Urinary bladder (tissue), 4 donors: ENCODE measurements at places on chromosomes 7 and 10.

DNA sequence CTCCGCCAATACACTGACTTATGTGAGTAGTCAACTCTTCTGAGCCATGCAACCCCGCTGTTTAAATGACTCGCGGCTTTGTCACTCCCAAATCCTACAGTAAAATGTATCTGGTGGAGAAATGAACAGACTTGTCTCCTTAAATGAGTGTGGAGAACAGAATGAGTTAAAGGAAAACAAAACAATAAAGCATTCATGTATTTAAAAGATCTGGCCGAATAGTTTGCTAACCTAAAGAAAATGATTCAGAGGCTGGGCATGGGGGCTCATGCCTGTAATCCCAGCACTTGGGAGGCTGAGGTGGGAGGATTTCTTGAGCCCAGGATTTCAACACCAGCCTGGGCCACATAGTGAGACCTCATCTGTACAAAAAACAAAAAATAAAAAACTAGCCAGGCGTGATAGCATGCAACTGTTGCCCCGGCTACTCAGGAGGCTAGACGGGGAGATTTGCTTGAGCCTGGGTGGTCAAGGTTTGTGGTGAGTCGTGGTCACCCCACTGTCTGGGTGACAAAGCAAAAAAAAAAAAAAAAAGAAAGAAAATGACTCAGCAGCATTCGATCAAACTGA lies 86.5 kb upstream of the PFKP start:
- DNase-seq: no peak

- DNase-seq: no peak
These were observed 42.9 kb upstream of the TCERG1L start for GRCh38 chr10:131354380-131354779.

DNA sequence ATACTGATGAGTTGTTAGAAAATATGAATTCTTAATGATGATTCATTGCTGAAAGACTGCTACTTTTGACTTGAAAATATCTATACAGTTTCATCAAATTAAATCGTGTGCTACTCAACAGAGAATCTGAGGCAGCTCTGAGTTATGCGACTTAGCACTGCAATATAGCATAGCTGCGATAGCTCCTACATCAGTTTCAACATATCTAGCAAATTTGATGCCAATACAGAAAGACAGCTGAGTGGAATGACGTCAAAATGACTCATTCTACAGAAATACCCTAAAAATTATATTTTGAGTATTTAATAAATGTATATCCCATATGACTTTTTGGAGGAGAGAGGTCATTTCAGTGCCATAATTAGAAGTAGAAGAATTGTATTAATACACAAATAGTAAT lies 1.1 kb upstream of the TARP start:
- no peak for DNase-seq

DNA sequence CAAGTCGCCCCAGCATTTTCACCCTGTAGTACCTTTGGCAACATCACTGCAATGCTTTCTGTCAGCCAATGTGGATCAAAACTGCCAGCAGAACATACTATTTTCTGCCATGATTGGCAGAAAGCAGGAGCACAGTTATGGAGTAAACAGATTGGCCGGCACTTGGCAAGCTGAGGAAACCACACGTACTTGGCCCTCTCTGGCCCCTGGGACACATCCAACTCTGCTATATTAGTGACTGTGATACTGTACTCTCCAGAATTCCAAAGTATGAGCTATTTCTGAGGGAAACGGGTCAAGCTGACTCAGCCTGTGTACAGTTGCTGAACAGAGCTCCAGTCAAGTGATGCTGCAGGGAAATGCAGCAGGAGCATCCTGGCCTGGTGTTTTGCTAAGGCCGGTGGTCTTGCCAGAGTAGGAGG lies 39.8 kb upstream of the LANCL2 start:
- DNase-seq: no peak

DNA sequence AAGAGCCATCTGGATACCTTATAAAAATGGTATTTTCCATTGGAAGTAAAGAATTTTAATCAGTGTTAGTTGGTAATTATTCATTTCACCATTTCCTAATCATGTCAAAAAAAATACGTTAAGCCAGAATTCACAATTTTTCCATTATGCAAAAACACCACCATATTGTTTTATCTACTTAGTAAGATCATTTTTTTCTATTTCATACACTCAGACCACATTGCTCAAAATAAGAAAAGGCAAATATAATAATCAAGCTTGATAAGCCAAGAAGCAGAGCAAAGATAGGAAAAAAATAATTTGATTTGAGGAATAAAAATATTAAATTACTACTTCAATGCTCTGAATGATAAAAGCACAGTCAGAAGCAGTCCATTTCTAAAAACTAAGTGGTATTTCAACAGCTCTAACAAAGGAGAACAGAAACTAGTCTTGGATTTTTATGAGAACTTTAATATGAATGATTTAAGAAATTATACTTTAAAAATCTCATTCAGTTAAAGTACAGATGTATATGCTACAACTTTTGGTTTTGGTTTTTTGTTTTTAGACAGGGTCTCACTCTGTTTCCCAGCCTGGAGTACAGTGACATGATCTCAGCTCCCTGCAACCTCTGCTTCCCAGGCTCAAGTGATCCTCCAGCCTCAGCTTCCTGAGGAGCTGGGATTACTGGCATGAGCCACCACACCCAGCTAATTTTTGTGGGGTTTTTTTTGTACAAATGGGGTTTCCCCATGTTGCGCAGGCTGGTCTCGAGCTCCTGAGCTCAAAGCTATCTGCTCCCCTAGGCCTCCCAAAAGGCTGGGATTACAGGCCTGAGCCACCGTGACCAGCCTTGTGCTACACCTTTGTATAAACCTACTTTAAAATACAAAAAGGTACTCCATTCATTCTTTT lies 46.6 kb downstream of the LRRN3 start:
- no peak for DNase-seq

DNA sequence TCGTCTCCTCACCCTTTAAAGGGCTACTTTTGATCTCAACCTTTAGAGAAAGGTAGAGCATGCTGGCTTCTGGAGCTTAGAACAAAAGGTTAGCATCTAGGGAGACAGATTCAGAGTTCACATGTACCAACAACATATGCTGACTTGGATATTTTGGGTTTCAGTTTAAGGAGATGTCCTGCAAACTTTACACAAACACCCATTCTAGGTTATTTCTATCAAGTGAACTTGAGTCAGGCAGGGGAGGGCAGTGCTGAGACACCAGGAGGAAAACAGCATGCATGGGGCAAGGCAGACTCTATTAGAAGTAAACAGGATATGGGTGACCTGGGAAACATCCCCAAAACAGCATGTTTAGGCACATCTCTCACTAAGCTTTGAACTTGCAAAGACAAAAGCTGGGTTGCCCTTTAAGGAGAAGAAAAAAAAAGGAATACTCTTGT lies 43.8 kb downstream of the ARL4A start:
- DNase-seq: no peak

- DNase-seq: no peak
These were observed 171.5 kb upstream of the ADCY1 start for GRCh38 chr7:45402480-45403218.

DNA sequence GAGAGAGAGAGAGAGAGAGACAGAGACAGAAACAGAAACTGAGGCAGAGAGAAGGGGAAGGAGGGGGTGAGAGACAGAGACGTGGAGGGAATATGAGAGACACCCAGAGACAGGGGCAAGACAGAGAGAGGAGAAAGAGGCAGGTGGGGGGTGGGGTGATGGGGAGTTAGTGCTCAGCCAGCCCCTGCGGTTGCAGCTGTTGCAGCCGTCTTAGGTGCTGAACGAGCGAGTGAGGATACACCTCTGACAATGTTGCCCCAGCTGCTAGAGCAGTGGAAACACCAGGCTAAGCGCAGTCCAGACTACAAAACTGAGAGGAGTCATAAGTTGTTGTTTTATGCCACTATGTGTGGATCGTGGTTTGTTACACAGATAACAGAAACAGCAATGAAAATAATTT lies 328.2 kb upstream of the SHH start:
- no peak for DNase-seq

DNA sequence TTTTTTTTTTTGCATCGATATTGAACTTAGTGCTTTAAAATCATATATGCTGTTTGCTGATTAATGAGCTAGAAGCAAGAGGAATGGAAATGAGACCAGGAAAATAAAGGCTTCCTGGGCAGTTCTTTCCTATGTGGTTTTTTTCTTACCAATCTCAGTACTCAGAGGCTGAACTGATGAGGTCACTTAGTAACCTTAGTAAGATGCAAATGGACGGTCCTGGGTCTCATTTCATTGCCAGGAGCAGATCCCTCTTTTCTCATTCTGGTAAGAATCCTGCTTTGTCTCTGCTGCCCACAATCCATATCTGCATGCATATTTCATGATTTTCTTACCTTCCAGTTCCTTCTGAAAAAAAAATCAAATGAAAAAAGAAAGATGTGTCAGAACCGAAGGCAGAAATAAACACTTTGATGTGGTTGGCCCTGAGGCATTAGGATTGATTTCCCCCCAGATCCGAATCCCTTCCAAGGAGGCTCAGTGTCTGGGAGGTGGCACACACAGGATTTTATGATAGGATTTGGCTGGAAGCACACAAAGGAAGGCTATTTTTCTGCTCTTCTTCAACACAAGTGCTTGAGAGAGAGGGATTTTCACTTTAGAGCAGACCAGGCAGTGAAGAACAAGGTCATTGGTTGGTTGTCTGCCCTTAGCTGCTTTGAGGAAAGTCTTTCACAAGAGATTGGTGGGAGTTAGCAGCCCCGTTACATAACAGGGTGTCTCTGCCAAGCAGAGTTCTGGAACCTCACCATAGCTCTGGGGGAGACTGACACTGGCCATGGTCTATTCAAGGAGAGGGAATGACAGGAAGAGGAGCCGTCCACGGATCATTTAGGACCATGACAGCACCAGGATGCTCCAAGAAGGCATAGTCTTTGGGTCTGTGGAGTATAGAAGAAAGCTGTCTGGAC lies 150.0 kb downstream of the CAMK1D start:
- DNase-seq: no peak

GRCh38 chr7:128026551-128026950 lies 4.7 kb downstream of the LRRC4 start:
- DNase-seq: no peak

DNA sequence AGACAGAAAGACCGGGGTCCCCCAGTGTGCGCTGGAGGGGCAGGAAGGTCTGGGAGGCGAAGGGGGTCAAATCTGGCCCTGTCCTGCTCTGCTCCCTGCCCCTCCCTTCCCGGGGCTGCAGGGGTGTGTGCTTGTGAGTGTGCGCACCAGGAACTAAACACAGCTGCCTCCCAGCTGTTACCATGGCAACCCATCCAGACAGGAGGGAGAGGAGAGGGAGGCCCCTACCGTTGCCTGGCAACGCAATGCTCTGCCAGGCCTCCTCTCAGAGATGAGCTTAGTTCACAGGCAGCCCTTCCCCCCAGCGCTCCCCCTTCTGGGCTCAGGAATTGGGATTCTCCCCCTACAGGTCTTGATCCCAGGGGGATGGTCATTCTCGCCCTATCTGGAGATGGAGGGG lies 6.1 kb downstream of the NYAP1 start:
- DNase-seq: peak; percentile 92

DNA sequence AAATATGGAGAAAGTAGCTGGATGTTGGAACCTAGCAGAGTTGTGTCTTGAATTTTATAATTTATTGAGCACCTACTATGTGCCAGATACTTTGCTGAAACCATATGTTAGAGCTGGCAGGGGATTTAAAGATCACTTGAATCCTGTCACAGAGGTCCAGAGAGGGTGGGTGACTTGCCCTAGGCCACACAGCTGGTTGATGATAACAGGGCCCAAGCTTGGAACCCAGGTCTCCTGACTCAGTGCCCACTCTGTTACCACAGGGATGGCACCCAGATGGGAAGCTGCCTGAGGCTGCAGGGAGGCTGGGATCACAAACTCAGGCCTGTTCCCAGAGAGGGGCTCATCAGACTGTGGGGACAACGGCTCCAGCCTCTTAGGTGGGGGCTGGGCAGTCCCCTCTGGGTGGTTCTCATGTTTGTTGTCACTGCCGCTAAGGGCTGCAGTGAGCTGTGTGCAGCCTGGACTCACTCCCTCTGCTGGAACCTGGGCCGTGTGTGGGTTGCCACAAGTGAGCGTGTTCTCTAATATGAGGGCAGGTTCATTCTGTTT lies 18.6 kb downstream of the GOLGA7B start:
- DNase-seq: no peak

- DNase-seq: no peak
These were observed 46.0 kb downstream of the ZNRF2 start for GRCh38 chr7:30330134-30331111.

DNA sequence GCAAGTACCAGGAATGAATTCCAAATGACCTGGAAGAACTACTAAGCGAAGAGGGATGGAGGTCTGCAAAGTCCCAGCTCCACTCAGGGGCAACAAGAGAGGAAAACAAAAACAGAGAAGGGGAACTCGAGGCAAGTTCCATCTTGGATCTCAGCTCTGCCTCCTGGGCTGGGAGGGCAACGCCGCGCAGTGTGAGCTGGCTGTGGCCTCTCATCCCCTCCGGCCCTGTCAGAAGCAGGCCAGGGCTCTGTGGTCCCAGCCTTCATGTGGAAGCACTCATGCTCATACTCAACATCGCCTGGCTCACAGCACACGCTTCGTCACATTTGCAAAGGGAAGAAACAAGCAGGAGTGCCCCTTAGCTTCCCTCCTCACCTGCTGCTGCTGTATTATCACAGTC lies 627.9 kb upstream of the MGMT start:
- DNase-seq: no peak

DNA sequence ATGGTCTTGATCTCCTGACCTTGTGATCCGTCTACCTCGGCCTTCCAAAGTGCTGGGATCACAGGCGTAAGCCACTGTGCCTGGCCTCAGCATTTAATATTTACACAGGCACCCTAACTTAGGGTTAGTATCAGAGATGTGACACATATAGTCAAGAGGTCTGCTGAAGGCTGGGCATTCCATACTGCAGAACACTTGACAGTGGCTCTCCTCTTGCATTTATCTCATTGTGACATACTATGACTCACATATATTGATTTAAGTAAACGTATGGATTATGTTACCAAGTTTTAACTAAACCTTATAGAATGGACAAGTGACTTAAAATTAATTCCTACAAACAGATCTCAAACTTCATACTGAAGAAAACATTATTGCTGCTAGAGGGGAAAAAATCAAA lies 36.6 kb downstream of the BRAF start:
- DNase-seq: no peak

DNA sequence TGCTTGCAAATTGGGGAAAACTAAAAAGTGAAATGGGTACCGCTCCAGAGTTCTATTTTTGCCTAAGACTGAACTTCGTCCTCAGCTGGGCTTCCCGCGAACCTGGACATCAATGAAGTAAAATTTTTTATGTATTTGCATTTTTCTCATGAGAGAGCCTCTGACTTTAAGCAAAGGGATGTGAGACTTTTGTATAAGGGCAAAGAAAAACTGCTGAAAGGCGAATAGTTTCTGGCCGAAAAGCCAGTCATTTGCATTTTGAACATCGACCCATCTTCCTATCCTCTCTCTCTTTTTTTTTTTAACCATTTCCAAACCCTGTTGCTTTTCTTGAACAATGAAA lies 573 bp downstream of the PMPCB start:
- no peak for DNase-seq

DNA sequence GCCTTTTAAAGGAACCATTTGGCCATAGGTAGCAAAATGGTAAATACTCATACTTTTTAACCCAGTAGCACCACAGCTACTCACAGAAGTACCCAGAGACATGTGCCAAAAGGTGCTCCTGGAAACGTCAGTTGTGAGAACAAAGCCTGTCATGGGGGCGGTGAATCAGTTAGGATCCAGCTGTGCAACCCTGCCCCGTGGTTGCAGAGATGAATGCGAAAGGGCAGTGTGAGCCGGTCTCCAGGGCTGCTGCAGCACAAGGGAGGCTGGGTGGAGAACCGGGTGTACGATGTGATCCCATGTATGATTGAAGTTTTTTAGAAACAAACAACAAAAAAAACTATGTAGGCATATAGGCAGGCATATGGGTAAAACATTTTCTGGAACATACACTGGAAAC lies 1.3 kb upstream of the LRRC18 start:
- no peak for DNase-seq

- DNase-seq: no peak
These were observed 155.1 kb downstream of the BICC1 start for GRCh38 chr10:58667658-58668310.
